Activated naive CD8-positive, alpha-beta T cell treated with anti-CD3 and anti-CD28 coated beads, Interleukin-2, amount 50 U/mL, for 16 hours (primary cell): ENCODE measurements at places on chromosomes 7 and 10.

- DNase-seq, result no peak
Observed at GRCh38 chr7:90239050-90239449, 5.9 kb upstream of the CFAP69 start.

- DNase-seq, result no peak
Observed at GRCh38 chr10:93199191-93199751, 125.6 kb downstream of the CYP26A1 start.

- no peak for DNase-seq
Observed at GRCh38 chr7:23422909-23423308, 47.4 kb downstream of the IGF2BP3 start.

- DNase-seq, result no peak
Observed at GRCh38 chr10:133266056-133266795, 10.4 kb downstream of the ADAM8 start.

- DNase-seq, result no peak
Observed at GRCh38 chr7:113628948-113629847, 289.6 kb downstream of the PPP1R3A start.

DNA sequence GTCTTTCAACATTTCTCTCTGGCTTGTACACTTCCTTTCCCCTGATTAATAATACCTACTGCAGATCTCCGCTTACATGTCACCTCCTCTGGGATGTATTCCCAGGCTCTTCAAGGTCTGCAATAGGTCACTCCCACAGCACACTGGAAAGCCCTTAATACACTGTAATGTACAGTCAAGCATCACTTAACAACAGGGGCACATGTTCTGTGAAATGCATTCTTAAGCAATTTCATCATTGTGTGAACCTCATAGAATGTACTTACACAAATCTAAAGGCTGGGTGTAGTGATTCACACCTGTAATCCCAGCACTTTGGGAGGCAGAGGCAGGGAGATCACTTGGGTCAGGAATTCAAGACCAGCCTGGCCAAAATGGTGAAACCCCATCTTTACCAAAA lies 1.9 kb downstream of the COX15 start:
- DNase-seq, result no peak

DNA sequence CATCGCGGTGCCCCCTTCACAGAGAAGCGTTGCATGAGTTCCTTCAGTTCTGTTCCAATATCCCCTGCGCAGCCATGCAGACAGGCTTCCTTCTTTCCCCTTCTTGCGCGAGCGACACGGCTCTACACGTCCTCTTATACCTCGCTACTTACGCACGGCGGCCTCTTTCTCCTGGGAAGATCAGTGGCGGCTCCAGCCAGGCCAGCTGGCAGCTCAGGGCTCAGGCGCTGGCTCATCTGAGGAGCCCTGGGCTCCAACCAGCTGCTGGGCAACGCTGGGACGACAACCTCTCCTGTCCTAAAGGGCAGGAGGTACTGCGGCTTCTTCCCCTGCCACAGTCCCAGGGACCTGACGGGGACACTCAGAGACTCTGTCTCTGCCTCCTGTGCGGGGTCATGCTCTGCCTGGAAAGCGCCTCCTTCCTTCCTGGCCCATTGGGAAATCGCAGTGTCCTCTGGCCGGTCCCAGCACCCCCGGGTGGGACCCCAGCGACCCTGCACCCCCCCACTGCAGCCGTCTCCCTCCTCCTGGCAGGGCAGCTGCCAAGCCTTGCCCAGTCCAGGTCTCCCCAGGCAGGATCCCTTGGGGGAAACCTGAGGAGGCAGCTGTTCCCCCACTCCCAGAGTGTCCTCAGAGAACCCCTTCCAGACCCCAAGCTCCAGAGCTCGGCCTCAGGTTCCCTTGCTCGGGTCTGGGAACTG lies 5.0 kb upstream of the FAM20C start:
- DNase-seq, result no peak

GRCh38 chr10:110357252-110357780 lies 52.6 kb upstream of the SMNDC1 start:
- no peak for DNase-seq

- DNase-seq, result no peak
Observed at GRCh38 chr7:50795253-50795652, 12.6 kb upstream of the GRB10 start.

- no peak for DNase-seq
Observed at GRCh38 chr10:76037531-76038155, 606.2 kb downstream of the LRMDA start.

GRCh38 chr7:55953707-55954475 lies 2.2 kb downstream of the MRPS17 start:
- no peak for DNase-seq

DNA sequence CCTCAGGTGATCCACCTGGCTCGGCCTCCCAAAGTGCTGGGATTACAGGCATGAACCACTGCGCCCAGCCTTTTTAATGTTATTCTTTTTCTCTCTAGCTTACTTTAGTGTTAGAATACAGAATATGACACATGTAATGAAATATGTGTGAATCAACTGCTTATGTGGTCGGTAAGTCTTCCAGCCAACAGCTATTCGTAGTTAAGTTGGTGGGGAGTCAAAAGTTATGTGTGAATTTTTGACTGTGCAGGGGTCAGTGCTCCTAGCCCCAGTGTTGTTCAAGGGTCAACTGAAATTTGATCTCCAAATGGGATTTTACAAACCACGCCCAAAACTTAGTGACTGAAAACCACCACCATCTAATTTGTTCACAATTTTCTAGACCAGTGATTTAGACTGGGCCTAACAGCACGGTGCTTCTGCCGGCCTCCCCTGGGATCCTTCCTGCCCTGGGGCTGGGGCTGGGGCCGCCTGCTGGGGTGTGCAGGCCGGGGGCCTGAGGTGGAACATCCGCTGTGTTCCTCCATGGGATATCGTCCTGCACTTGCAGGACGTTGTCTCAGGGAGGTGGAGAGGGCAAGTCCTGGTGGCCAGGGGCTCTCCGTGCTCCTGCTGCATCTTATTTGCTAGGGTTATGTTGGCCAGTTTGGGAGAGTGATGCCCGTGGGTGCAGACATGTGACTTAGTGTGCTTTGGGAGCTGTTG lies 24.5 kb upstream of the GRB10 start:
- DNase-seq, result no peak

- DNase-seq, result no peak
Observed at GRCh38 chr7:66514050-66514449, 114.6 kb upstream of the KCTD7 start.

GRCh38 chr7:150902078-150903033 lies 50.0 kb downstream of the AOC1 start:
- DNase-seq, result no peak

DNA sequence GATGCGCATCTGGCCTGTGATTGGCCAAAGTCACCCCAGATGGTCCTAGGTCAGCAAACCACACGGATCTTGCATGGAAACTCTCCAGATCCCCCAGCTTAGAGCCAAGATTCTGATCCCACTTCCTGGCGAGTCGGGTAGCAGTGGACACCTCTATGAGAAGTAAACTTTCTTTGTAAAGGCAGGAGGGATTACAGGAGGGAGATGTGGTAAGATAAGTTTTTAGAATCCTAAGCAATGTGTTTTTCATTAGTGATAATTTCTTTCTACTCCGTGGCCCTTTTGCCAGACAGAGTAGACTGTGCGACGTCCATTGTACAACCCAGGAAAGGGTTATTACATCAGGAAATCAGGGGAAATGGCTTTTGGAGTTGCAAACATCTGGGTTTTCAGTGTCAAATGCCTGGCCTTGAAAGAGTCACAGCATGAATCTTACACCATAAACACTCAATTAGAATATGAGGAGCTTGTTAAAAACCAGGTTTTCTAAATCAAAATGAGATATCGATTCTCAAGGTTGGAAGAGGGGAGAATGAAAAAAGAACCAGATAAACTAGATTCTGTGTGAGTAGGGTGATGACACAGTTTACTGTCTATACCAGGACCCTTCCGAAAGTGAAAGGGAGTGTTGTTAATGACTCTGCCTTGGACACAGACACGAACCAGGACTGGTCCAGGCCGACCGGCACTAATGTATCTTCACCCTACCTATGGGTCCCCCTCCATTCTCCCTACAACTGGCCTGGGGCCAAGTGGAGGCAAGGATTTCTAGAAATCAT lies 61.9 kb upstream of the WAC start:
- no peak for DNase-seq

- DNase-seq, result no peak
Observed at GRCh38 chr7:24707988-24708615, 49.2 kb downstream of the GSDME start.

DNA sequence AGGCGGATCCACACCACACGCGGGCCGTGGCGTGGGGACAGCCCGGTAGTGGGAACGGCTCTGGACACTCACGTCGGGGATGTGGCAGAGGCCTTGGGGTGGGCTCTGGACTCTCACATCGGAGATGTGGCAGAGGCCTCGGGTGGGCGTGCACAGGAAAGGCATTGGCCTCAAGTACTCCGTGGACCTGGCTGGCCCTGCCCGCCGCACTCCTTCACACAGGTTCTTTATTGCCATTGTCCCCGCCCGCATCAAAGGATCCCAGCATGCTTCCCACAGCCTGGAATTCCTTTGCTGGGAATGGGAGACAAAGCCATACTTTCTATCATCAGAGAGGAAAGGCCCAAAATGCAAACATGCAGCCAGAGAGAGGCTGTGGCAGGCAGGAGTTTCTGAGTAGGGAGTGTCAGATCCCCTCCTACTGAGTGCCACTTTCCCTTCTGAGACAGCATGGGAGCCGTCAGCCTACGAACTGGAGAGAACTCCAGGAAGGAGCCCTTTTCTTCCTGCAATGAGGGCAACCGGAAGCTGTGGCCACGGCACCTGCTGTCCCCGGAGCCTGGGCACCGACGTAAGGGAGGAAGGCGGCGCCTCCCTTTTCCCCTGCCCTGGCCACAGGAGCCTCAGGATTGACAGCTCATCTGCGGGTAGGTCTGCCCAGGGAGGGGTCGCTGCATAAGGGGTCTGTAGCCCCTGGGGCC lies 51.5 kb downstream of the RBM17 start:
- DNase-seq, result no peak

- no peak for DNase-seq
Observed at GRCh38 chr7:28608731-28609130, 196.4 kb downstream of the CREB5 start.
